Activated CD4-positive, alpha-beta T cell treated with anti-CD3 and anti-CD28 coated beads, Interleukin-2, amount 10 ng/mL, durations not matched to agents 24 days and 14 days (primary cell): ENCODE measurements at places on chromosomes 11 and 22. TPM values are rescaled to one million over a fixed set of nuclear protein-coding genes. Genes with fewer than 3 reads are reported as not detected.
A peak's percentile ranks its signal among the peaks of the same experiment; 100 is the strongest.

- DNase-seq, result peak; percentile 93
Measured at GRCh38 chr11:64652586-64653387, 61.8 kb downstream of the SLC22A12 start.

DNA sequence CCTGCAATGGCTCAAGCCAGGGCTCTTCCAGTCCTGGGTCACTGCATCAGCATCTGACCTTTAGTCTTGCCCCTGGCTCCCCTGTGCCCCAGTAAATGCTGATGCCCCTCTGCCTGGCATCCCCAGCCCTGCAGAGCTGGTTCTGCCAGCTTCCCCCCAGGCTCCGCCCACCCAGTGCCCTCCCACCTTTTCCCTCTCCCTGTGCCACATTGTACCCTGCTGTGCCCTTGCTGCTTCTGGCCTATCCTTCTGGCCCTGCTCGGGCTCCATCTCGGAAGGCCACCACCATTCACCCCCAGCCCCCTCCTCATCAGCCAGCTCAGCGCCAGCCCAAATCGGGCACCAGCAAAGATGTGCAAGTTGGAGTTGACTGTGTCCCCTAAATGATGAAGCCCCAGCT lies 7.4 kb downstream of the CAPN5 start:
- no peak for DNase-seq

DNA sequence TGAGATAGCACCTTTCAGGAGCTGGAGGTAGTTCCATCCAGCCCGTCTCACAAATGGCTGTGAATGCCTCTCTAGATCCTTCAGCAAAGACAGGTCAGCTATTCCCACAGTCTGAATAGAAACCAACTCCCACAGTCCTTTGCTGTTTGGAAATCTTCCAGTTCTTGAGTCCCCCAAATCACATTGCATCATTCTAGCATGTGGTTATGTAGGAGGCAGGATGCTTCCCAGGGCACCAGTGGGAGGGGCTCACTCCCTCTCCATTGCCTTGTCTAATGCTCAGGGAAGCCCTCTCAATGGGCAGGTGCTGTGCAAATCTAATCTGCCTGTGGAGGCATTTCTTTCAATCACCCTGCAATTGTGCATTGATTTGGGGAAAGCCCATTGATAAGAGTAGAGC lies 14.6 kb downstream of the NAV2 start:
- no peak for DNase-seq

DNA sequence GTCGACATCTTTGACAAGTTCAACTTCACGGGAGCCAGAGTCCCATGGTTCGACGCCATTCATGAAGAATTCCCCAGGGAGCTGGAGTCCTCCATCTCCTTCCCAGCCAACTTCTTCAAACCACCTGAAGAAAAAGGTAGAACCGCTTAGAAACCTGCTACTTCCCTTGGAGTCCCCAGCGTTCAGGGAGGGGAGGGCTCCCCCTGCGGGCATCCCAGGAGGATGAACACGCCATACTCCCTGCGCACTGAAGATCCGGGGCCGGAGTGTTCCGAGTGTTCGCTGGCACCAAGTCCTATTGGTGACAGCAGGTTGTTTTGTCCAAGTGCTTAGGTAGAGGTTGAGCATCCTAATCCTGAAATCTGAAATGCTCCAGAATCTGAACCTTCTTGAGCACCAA lies 51.7 kb upstream of the PRODH start:
- no peak for DNase-seq

The OR8D4 gene
- not detected in 2 replicates for total RNA-seq

- no peak for DNase-seq
Measured at GRCh38 chr11:46920755-46921154, 2.4 kb upstream of the LRP4 start.
